ENCODE measurements at places on chromosomes 7 and 10. TPM values are rescaled to one million over a fixed set of nuclear protein-coding genes. Genes with fewer than 3 reads are reported as not detected.

GRCh38 chr7:85840554-85840953, 653.7 kb upstream of the SEMA3D start:
- H3K27me3 ChIP-seq: no peaks in the 10 kb centered on the region
- H3K36me3 ChIP-seq: no peaks in the 10 kb centered on the region
- DNase-seq: no peak

GRCh38 chr7:87152897-87153641, 816 bp downstream of the DMTF1 start:
- H3K4me3 ChIP-seq: peak overlapping the region; percentile 74
- H3K36me3 ChIP-seq: peaks cover 2% of the 10 kb centered on the region
- no peaks in the 10 kb centered on the region for H3K27me3 ChIP-seq
- peaks cover 9% of the 10 kb centered on the region for H3K4me1 ChIP-seq
- H3K27ac ChIP-seq: peak overlapping the region; percentile 56
- DNase-seq: peak; percentile 2

- H3K36me3 ChIP-seq: no peaks in the 10 kb centered on the region
- DNase-seq: no peak
- H3K4me1 ChIP-seq: no peaks in the 10 kb centered on the region
- no peaks in the 10 kb centered on the region for H3K27me3 ChIP-seq
These were observed 75.3 kb upstream of the IL6 start for GRCh38 chr7:22651534-22652243.

- H3K36me3 ChIP-seq: no peaks in the 10 kb centered on the region
- DNase-seq: no peak
- no peak overlapping the region for H3K4me3 ChIP-seq
- H3K4me1 ChIP-seq: no peaks in the 10 kb centered on the region
- H3K27ac ChIP-seq: no peak overlapping the region
These were observed 666.0 kb upstream of the LRRTM3 start for GRCh38 chr10:66259836-66260235.

GRCh38 chr7:32958046-32959025, 1.1 kb downstream of the FKBP9 start:
- H3K27me3 ChIP-seq: peaks cover 29% of the 10 kb centered on the region
- H3K27ac ChIP-seq: no peak overlapping the region
- H3K4me1 ChIP-seq: peaks cover 10% of the 10 kb centered on the region
- H3K36me3 ChIP-seq: no peaks in the 10 kb centered on the region

GRCh38 chr10:11018432-11018841, 765 bp downstream of the CELF2 start:
- H3K27me3 ChIP-seq: peaks cover 74% of the 10 kb centered on the region
- no peaks in the 10 kb centered on the region for H3K36me3 ChIP-seq
- H3K4me1 ChIP-seq: peaks cover 9% of the 10 kb centered on the region
- no peak for DNase-seq
- peak overlapping the region; percentile 22 for H3K4me3 ChIP-seq

DNA sequence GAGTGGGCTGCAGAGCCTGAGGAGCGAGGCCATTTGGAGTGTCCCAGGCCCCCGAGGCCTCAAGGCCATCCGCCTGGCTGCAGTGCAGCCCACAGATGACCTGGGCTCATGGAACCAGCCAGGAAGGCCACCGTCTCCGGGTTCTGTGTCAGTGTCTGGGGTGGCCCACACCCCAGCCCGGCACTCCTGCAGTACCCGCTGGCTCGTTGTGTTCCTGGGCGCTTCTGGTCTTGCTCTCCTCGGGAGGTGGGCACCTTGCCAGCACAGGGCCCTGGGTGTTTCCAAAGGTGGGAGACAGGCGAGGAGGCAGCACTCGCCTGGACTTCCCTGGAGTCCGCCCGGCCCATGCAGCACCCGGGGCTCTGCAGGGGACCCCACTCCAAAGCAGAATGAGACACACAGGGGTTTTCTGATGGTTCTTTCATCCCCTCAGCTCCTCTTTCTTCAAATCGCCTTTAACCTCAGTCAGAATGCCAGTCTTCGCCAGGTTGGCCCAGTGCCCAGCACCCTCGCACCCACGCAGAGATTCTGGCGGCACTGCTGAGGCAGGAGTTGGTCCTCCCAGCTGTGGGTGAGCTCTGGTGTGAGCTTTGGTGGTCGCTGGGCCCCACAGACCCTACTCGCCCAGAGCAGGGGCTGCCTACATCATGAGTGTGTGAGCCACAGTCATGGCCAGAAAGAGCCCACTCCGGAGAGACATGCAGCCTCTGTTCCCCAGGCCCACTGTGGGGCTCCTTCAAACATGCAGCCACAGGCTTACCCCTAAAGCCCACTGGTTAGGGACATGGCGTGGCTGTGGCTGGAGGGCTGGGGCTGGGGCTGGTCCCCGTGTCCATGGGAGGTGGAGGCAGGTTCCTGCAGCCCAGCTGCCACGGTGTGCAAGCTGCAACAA, 155.7 kb downstream of the EBF3 start:
- DNase-seq: no peak
- H3K27me3 ChIP-seq: no peaks in the 10 kb centered on the region
- no peak overlapping the region for H3K4me3 ChIP-seq
- H3K4me1 ChIP-seq: no peaks in the 10 kb centered on the region
- no peak overlapping the region for H3K27ac ChIP-seq

DNA sequence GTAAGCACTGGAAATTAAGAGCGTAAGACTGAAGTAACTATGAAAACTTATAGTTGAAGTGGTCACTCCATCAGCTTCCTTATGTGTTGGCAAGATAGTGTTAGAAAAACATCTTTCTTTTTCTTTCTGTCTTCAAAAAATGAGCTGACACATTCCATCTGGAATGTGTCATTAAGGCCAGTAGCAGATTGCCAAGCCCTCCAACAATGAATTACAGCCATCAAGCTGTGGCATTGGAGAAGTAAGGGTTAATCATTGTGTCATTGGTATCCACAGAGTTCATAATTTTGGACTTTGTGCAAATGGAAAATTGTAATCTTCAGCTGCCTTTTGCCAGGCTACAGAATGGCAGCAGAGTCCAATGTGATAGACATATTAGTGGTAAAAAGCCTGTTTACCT, 926.3 kb downstream of the NRG3 start:
- H3K4me1 ChIP-seq: no peaks in the 10 kb centered on the region
- no peak overlapping the region for H3K27ac ChIP-seq
- H3K36me3 ChIP-seq: no peaks in the 10 kb centered on the region
- H3K4me3 ChIP-seq: no peak overlapping the region
- no peaks in the 10 kb centered on the region for H3K27me3 ChIP-seq

EMX2 gene
- total RNA-seq: not detected

RAMP3 gene
- not detected for total RNA-seq

HYAL4 gene
- 0.14 TPM for total RNA-seq

UNCX gene
- not detected for total RNA-seq

ZNF804B gene
- total RNA-seq: not detected

GIMAP1 gene
- 8.0 TPM for total RNA-seq

MPLKIP gene
- total RNA-seq: 14.3 TPM

UCMA gene
- not detected for total RNA-seq

HTRA1 gene
- not detected for total RNA-seq

Data from CD4-positive, alpha-beta T cell (primary cell).